ENCODE measurements at places on chromosomes 5 and 9.

- no peak for DNase-seq
Measured at GRCh38 chr9:113416149-113416721, 5.7 kb downstream of the C9orf43 start.

- no peak for DNase-seq
Measured at GRCh38 chr5:15966066-15966640, 213.4 kb downstream of the MARCHF11 start.

GRCh38 chr5:39808656-39809055, 383.9 kb upstream of the DAB2 start:
- no peak for DNase-seq

- no peak for DNase-seq
Measured at GRCh38 chr5:58497386-58497785, 6.2 kb downstream of the GAPT start.

DNA sequence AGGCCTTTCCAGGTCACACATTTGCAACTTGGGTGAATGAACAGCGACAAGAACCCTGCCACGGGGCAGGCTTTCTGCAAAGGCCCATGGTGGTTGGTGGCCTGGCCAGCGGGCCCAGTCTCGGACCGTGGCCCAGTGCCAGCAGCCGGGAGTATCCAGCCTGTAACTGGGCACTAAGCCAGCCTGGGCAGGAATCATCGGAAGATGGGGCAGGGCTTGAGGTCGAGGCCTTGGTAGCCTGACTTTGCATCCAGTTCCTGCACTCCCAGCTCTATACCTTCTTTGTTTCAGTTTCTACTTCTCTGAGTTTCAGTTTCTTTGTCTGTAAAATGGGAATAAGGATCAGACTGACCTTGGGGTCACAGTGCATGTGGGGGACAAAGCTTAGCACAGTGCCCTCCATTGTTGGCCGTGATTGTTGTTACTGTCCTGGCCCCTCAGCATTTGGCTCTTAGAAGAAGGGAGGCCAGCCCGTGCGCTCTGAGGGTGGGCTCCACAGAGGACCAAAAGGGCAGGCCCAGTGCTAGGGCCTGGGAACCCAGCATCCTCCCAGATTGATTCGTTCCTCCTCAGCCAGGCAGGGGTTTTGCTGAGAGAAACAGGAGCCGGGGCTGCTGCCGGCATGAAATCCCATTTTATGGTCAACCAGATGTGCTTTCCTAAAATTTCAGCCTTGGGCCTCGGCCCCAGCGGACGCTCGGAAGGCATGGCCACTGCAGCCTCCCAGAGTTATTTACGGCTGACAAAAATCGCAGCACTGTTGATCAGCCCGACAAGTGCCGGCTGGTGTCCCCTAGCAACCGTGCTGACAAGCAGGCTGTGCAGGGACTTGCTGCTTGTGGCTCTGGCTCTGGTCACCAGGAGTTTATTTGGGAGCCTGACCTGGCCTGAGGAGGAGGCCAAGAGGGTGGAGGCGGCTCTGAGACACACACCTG, 43.6 kb downstream of the JADE2 start:
- DNase-seq = no peak

GRCh38 chr5:123500471-123500870, 11.5 kb upstream of the CSNK1G3 start:
- no peak for DNase-seq

- DNase-seq = no peak
Measured at GRCh38 chr5:69450116-69450515, 35.2 kb downstream of the MARVELD2 start.

GRCh38 chr5:157464519-157465171, 4.6 kb downstream of the NIPAL4 start:
- DNase-seq = no peak

- no peak for DNase-seq
Measured at GRCh38 chr9:14148501-14149103, 165.3 kb downstream of the NFIB start.
